ENCODE measurements at places on chromosomes 13 and 19. TPM values are rescaled to one million over a fixed set of nuclear protein-coding genes. Genes with fewer than 3 reads are reported as not detected.

The ZNF562 gene
- total RNA-seq = 11.1 TPM

The FFAR2 gene
- total RNA-seq = 0.35 TPM

The GRIK5 gene
- total RNA-seq = not detected

The TEX26 gene
- not detected for total RNA-seq

The SIGLEC9 gene
- 4.5 TPM for total RNA-seq

The NEK5 gene
- total RNA-seq = not detected

Measured in right lobe of liver (tissue), 6 donors.